GM13976 (cell line): ENCODE measurements at places on chromosomes 1 and 21.

GRCh38 chr1:45804669-45804969 lies 1.2 kb downstream of the MAST2 start:
- no peak for DNase-seq

DNA sequence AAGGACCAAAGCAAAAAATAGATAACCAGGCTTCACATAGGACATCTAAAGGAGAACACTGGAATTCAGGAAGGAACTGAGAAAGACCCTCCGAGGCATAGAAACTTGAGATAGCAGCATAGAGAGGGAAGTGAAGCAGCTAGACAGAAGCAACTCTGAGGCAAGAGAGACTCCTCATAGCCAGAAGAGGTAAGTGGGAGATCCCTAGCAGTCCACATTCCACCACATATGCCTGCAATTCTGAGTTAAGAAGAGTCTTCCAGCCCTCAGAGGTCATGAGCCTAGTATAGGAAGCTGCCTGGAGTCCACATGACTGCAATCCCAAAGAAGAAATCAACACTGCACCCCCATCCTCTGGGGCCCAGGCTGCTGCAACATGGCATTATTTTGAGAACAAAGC lies 13.9 kb upstream of the FGGY start:
- DNase-seq = no peak

DNA sequence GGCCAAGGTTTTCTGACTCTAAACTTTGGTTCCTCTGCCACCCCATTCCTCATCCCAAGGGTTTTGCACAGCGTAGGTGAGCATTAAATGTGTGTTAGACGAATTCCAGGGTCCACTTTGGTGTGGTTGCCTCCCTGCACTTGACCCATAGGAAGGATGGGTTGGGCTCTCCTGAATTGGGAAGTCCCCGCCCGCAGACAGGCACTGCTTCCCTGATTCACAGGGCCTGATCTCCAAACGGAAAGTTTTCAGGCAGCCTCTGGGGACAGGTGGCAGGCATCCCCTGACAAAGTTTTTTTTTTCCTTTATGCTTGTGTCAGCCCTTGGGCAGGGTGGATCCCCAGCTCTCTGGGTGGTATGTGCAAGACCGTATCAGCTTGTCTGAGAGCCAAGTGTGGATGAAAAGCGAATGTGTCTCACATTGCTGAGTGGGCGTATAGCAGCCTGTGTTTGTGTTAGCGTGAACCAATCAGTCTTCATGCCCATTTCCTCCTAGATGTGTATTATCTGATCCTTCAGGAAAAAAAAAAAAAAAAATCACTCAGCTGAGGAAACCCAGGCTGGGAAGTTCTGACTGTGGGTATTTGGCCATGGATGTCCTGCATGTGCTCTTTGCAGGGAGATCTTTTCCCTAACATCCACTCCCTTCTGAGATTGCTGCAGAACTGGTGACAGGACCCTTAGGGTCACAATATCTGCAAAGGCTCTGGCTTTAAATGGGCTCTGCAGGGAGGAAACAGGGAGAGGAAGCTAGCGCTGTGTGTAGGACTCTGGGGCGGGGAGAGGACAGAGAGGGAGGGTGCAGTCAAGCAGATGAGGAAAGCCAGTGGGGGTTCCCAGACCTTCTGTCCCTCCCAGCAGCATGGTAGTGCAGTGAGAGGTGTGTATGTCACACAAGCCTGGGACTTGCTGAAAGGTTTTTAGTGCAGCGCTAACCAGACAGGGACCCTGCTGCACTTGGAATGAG lies 42.2 kb upstream of the TRABD2B start:
- peak; percentile 35 for DNase-seq

GRCh38 chr1:55626326-55626725 lies 411.2 kb upstream of the USP24 start:
- no peak for DNase-seq

DNA sequence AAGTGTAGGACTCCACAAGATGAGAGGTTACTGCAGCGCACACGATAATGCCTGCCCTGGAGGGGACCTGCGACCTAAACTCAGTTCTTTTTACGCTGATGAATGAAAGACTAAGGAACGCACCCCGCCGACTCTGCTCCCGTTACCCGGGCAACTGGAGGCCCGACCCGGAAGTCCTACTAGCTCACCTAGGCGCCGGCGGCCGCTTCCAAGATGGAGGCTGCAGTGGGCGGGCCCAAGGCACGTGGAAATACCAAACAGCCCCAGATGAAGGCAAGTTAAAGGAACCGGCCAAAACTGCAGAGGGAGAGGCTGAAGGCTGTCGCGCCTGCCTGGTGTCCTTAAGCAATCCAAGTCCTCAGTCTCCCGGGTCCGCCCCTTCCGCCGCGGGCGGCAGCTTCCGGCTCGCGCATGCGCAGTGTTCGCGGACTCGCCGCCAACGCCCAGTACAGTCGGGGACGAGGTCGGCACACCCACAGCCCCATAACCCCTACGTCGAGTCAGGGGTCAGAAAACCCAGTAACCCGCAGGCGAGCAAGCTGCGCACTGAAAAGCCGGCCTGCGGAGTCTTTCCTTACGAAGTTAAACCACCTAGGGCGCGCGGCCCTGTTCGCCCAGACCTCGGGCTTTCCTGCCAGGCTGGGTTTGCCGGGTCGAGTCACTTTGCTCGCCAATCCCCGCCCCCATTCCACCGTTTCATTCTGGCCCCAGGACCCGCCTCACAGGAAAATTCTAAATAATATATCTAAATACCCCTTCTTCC lies at the start of gene SETD4:
Gene SETD4 (minus strand): TSS at position 368 of the 763 bp plus-strand sequence. CDS start 1,638 bp downstream, outside the sequence.
- peak; percentile 98 for DNase-seq

DNA sequence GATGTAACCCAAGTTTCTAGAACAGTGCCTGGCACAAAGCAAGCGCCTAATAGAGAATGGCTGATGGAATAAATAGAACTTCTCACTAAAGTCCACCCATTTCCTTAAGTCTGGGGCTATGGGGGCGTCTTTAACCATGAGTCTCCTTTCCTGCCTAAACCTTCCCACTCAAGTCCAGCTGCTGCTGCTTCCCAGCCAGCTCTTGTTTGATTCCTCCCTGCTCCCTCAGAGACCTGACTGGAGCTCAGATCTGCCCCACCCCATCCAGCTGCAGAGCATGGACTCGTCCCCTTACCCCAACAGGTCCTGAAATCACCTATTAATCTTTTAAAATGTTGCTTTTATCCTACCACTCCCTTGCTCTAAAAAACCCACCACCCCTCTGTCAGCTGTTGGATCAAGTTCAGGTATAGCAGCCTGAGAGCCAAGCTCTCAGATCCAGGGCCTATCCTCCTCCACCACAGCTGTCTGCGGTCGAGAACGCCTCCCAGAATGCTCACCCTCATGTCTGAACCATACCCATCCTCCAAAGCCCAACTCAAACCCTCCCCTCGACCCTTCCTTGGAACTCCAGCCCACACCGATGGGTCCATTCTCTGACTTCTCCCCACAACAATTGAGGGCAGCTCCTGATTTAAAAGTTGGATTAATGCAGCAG lies 12.8 kb upstream of the GALNT2 start:
- no peak for DNase-seq

DNA sequence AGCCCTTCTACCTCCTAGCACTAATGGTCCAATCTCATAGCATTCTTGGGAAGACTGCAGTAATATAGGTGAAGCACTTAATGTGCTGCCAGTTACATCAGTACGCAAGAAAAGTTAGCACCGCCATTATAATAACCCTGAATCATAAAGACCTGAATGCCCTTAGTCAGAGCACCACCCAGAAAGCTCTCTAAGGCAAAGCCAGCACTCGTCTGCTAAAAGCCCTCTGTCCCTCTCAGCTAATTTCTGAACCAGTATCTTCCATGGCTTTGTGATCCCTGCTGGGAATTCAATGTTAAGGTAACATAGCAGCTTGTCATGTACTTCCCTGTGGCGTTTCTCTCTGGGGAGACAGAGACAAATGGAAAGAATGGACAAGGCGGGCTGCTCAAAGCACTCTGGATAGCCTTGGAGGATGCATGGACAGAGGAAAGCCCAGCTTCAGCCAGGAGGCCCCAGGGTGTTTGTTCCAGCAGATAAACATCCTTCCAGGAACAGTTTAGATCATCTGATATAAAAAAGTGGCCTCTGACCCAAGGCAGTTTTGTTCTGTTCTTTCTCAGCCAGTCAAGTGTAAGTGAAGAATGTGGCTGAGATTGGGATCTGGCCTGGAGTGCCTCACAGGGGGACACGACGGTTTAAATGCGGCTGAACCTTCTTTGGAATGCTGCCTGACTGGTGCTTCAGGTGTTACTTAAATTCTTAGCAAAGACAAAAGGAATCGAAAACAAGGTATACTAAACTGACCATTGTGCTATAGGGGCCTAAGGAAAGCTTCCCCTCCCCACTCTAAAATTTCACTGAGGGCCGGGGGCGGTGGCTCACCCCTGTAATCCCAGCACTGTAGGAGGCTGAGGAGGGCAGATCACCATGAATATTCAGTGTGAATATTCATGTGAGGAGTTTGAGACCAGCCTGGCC lies 58.1 kb upstream of the VTCN1 start:
- no peak for DNase-seq

GRCh38 chr1:39105841-39106765 lies 80.0 kb downstream of the NDUFS5 start:
- no peak for DNase-seq

DNA sequence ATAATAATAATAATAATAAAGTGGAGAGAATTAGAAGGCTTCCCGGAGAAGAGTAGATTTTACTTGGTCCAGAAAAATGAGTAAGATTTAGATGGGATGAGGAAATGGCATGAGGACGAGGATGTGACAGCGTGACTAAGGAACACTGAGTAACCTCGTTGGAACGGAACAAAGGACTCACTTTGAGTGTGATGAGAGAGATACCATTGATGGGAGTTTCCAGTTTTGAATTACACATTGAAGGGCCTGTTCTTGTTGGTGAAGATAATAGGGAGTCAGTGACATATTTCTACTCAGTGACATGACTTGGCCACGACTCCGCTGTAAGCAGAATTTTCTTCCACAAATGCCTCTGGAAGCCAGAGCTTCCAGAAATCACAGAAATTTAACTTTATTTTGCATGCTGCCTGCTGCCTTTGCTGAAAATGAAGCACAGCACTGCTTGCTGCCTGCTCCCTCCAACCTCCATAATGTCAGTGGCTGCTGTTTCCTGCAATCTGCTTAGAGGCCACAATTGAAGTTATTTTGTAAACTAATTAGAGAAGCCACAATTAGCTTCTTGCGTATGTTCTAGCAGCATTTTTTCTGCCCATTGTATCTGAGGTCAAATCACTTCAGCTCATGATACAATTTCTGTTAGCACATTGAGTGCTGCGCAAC lies 33.7 kb upstream of the FBXO28 start:
- DNase-seq = no peak

GRCh38 chr1:4586611-4587160 lies 67.7 kb upstream of the AJAP1 start:
- DNase-seq = no peak

DNA sequence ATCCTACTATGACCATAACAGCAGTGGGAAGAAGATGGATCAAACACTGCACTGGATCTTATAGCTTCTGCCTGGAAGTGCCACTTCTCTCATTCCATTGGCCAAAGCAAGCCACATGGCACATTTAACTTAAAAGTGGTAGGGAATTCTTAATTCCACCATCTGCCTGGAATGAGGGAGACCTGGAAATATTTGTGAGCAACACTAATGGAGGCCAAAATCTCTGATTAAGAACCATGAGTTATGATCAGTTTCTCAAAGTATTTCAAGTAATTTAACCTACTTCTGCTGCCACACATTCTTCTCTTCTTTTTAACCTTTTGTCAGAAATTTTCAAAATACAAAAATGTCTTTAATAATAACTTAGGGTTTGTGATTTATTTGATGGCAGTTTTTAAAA lies 154.0 kb upstream of the C1orf87 start:
- no peak for DNase-seq

DNA sequence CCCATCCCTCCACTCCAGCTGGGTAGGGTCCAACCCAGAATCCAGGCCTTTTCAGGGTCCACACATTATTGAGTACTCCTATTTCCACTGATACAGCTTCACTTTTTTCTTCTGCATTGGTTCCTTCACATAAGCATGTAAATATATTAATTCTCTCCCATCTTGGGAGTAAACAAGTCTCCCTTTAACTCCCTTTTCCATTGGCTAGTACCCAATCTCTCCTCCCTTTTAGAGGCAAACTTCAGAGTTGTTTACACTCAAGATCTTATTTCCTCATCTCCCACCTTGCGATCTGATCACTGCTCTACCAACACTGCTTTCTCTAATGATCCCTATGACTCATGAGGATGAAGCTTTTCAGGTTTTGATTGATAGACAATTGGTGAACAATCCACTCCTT lies 20.3 kb downstream of the DMAP1 start:
- DNase-seq = no peak

DNA sequence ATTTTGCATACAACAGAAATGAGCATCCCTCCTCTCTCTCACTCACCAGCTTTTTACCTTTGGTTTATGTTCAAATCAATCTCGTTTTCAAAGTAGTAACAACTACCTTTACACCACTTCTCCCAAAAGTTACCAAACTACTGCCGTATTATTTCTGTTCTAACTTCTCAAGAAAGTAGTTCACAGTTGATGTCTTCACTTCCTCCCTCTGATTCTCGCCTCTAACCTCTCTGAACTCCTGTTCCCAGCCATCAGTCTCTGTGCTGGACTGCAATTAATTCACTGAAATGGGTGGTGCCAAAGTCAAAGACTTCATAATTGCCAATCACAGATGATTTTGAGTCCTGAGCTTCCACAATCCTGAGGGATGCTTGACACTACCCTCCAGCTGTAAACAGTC lies 54.0 kb downstream of the ZNF281 start:
- DNase-seq = peak; percentile 49

DNA sequence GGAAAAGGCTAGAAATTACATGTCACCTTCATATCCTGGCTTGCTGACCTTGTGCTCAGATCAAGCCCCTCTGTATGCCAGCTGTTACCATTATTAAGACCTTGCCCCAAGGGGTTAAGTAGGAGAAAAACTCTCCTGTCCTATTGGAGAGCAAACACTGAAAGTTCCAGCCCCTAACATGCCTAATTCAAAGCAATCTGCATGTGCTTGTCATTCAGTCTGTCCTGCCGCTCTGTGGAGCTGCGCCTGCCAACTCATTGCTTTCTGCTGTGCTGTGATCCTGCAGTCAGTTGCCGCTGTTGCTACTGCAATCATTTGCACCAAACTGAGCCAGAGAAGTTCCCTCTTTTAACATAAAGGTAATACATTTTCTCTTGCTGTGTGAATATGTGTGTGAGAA lies 113.4 kb downstream of the DISP1 start:
- no peak for DNase-seq

DNA sequence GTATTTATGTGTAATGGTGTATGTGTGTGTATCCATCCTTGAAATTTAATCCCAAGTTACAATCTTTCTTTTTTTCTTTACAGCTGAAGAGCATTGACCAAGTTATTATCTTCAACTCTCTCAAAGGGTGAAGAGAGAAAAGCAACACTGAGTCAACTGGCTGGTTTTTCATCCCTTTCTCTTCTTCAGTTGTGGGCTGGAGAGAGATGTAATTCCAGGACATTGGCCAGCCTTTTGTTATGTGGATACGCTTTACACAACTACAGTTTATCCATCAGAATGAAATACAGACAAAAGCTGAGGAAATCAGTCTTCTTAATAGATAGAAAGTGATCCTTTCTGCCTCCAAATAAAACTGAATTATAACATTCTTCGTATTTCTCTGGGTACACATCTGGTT lies 357.0 kb upstream of the NCAM2 start:
- no peak for DNase-seq
